ENCODE measurements at places on chromosomes 4 and X.

DNA sequence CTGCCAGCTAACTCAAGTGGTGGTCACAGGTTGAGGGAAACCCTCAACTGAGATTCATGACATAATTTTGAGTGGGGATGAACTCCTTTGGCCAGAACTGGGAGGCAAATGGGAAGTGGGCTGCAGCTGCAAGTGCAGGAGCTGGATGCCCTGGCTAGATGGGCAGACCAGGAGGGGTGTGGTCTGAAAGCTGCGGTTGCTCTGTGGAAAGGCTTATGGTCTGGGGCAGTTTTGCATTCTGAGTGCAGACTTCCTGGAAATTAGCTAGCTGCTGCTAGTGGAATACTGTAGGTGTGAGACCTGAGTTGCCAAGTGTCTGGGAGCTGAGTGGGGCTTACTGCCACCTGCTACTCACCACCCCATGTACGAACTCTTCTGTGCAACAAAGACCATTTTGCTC, 52.1 kb upstream of the NAP1L2 start:
- DNase-seq: no peak

DNA sequence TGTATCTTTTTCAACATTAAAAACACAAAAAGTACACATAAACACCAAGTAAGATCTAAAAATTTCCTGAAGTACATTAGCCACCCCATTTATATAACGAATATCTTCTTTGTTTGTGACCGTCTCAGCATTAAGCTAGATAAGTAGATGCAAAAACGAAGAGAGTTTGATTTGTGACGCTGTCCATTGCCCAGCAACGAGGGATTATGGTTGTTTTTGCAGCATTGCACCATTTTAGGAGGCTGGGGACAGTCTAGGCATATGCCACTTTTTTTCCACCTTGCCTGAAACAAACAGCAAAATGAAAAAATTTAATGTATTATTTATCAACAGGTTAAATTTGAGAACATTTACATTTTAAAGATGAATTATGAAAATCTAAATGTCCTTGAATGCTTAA, 12.0 kb upstream of the IGSF1 start:
- no peak for DNase-seq

GRCh38 chr4:155903453-155903852, at the start of gene TDO2:
TDO2 (plus strand) TSS chr4:155903696; CDS start chr4:155903759, 63 bp downstream.
- DNase-seq: peak; percentile 57

GRCh38 chr4:147060151-147060931, 114.7 kb upstream of the TTC29 start:
- peak; percentile 90 for DNase-seq

- no peak for DNase-seq
Observed at GRCh38 chrX:4787971-4788370, 1074.5 kb upstream of the PRKX start.

- DNase-seq: no peak
Observed at GRCh38 chrX:9880237-9880636, 86.9 kb upstream of the CLDN34 start.

DNA sequence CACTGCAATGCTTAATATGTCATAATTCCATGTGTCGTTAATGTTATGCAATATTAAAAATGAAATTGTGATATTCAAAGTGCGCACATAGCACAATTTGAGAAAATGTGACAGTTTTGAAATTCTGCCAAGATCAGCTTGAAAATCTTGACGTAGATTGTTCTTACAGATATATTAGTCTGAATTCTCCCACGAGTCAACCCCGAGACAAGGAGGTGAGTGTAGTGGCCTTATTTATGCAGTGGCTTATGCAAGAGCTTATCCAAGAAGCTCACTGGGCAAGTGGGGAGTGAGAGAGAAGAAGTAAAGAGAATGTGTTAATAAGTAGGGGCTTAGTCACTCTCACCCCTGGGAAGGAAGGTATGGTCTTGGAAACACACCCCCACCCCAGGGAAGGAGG, 286.1 kb upstream of the STS start:
- no peak for DNase-seq

GRCh38 chrX:129976441-129976840, 6.0 kb upstream of the BCORL1 start:
- no peak for DNase-seq

DNA sequence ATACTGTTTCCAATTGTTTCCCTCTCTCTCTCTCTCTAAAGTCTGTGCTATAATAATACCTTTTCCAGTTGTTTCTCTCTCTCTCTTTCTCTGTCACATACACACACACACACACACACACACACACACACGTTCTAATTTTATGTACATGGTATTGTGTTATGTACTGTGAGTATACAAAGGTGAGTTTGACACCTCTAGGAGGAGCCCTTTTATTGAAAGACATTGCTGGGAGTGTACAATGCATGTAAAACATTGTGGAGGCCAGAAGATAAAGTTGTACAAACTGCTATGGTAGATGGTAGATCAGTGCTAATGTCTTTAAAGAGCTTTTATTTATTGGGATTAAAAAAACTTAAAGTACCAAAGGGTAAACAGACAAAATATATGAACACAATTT, 53.6 kb downstream of the BLTP1 start:
- no peak for DNase-seq

GRCh38 chr4:152265149-152265621, 270.7 kb downstream of the FBXW7 start:
- no peak for DNase-seq

DNA sequence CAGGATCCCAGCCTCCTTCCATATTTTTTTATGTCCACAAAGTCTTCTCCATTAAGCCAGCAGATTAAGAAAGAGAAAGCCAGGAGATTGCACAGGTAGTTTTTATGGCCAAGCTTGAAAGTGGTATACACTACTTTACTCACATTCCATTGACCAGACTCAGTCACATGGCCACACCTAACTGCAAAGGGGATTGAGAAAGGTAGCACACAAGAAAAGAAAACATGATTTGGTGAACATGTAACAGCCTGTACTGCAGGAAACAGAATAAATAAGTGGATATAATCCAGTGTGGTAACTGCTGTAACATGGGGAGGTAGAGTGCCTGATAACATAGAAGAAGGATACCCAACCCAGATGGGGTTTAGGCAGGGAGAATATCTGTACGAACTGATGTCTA, 43.9 kb downstream of the HOPX start:
- DNase-seq: no peak

DNA sequence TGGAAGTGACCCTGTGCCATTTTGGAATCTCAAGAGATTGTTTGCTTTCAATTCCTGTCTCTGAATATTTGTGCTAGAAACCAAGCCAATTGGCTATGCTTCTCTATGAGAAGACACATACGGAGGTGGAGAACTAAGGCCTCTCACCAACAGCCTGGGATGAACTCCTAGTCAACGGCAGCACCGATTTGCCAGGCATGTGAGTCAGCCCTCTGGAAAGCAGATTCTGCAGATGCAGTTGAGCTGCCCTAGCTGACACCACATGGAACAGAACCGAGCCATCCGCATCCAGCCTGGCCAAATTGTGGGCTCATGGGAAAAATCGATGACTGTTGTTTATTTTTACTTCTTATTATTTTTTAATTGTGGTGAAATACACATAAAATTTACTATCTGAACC, 58.2 kb upstream of the WDFY3 start:
- no peak for DNase-seq

- DNase-seq: peak; percentile 89
Observed at GRCh38 chrX:131778269-131779218, 234.7 kb downstream of the OR13H1 start.

DNA sequence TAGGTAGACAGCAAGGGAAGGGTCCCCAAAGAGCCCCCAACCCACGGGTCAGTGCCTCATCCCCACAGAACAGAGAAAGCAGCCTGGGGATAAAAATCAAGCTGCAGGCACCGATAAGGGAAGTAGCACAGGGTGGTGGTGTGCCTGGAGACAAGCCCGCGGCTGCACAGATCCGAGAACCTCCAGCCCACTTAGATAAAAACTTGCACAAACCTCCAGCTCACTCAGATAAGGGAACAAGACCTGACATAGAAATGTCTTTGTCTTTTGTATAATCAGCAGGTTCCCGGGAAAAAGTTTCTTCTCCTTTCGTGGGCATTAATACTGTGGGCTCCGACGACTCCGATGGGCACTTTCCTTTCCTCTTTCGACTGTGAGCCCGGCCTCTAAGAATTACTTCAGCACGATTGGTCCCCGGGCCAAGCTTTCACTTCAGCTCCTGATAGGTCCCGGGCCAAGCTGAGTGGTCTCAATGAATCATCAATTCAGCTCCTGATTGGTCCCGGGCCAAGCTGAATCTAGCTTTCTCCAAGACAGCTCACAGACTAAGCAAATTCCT, 32.4 kb downstream of the PRDX4 start:
- peak; percentile 21 for DNase-seq

GRCh38 chr4:122285285-122285684, 93.5 kb upstream of the ADAD1 start:
- no peak for DNase-seq

GRCh38 chr4:185592845-185593488, 57.7 kb upstream of the PDLIM3 start:
- DNase-seq: no peak
